ENCODE measurements at places on chromosomes 16 and 17. TPM values are rescaled to one million over a fixed set of nuclear protein-coding genes. Genes with fewer than 3 reads are reported as not detected.
A peak's percentile ranks its signal among the peaks of the same experiment; 100 is the strongest.

GRAPL gene
- 5.3 TPM for total RNA-seq

GRCh38 chr17:8474826-8475225, 39.1 kb downstream of the NDEL1 start:
- DNase-seq, result no peak

DNA sequence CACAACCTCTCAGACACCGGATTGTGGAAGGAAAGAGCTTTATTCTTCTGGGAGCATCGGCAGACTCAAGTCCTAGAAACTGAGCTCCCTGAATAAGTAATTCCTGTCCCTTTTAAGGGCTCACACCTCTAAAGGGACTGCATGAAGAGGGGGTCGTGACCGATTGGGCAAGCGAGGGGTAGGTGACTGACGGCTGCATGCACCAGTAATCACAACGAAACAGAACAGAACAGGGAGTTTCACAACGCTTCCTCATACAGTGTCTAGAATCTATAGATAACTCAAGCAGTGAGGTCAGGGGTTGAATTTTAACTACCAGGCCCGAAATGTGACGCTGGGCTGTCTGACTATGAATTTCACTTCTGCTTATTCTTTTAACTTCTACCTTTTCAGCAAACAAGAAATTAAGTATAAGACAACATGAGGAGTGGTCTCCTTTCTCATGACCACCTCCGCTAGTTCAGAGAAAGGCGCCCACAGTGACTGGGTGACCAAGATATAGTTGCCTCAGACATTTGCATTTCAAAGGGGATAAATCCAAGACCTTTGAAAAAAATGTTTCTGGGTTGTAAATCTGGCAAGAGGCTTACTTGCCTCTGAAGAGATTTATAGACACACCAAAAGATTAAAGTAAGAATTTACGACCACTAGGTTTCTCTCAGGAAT, 88.4 kb upstream of the ATF7IP2 start:
- DNase-seq, result no peak

DNA sequence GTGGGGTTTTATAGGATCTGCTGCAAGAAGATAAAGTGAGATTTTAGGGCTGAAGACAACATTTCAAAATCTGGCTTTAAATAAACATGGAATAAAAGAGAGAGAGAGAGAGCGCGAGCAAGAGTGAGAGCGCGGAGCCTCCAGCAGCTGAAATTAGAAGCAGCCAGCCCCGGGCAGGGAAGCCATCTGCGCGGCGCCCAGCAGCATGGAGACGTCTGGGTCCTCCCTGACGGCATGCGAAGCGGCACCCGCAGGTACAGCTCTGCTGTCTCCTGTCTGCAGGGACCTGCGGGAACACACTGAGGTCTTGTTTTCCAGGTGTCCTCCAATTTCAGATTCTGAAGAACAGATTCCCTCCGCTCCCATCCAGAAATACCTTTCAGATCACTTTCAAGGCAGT, 7.9 kb upstream of the BAIAP2 start:
- no peak for DNase-seq

FMNL1 gene
- 469 TPM for total RNA-seq

- DNase-seq, result peak; percentile 83
Observed at GRCh38 chr17:31508288-31509094, 117.0 kb downstream of the RAB11FIP4 start.

KRTAP16-1 gene
- not detected for total RNA-seq

- peak; percentile 80 for DNase-seq
Observed at GRCh38 chr17:7308625-7309433, 1.4 kb downstream of the EIF5A start.

CCDC92B gene
- total RNA-seq, result 0.11 TPM

DNA sequence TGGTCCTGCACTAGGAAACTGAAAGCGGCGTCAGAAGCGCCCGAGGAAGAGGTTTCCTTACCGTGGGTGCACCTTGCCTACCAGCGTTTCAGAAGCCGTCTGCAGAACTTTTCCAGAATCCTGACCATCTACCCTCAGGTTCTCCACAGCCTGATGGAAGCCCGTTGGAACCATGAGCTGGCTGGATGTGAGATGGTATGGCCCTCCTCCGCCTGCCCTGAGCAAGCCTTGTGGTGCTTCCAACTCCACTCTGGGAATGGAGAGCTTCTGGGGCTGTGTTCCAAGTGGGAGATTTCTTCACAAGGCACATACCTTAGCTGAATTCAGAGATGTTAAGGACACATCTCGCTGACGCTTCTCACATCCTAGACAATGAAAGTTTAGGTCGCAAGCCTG, 51.8 kb upstream of the ENDOV start:
- no peak for DNase-seq

CRYM gene
- total RNA-seq, result not detected

KRTAP4-16 gene
- total RNA-seq, result not detected
